IMR-90 (cell line): ENCODE measurements at places on chromosomes 7 and 10.

GRCh38 chr10:71575451-71575850, 144.1 kb downstream of the C10orf105 start:
- no peak for DNase-seq

GRCh38 chr10:118472415-118473304, 122.8 kb downstream of the PRLHR start:
- no peak for DNase-seq

DNA sequence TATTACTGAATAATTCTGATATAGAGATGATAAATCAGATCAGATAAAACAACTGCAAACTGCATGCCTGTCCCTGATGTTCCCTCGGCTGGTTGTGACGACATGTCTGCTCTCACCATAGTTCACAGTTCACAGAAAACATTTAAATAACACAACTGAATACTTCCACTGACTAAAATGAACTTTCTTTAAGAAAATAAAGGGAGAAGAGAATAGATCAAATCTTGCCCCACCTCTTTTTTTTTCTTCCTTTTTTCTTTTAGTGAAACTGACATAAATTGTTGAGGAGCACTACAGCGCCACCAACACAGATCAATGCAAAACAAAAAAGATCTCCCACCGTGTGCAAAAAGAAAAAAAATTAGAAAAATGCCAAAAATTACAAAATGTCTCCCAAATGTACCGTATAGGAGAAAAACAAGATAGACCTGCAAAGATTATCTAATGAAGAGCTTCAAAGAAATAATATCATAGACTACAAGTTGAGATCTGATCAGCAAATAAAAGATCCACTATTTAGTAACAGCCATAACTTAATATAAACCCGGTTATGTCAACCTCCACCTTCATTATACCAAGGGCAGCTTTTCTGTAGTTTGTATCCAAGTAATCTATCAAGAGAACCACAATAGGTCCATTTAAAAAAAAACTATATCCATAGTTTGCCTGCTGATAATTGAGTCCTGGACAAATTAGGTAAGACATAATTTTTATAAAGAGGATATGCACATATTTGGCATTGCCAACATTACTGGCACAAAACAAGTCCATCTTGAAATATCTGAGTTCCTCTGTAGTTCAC, 30.7 kb upstream of the EPC1 start:
- DNase-seq = peak; percentile 45

DNA sequence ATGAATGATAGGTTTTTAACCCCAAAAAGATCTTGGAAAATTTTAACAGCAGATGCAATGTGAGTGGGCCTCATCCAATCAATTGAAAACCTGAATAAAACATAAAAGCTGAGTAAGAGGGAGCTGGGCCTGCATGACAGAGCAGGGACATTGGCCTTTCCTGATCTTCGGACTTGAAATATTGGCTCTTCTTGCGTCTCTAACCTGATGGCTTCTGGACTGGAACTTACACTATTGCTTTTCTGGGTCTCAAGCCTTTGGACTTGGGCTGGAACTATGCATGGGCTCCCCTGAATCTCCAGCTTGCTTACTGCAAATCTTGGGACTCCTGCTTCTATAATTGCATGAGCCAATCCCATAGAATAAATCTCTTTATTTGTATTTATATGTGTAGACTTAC, 9.0 kb downstream of the A1CF start:
- no peak for DNase-seq

GRCh38 chr10:131461093-131461492, 149.6 kb upstream of the TCERG1L start:
- no peak for DNase-seq
